Umbilical cord (tissue), 2 donors: ENCODE measurements at places on chromosomes 16 and 17. TPM values are rescaled to one million over a fixed set of nuclear protein-coding genes. Genes with fewer than 3 reads are reported as not detected.

DNA sequence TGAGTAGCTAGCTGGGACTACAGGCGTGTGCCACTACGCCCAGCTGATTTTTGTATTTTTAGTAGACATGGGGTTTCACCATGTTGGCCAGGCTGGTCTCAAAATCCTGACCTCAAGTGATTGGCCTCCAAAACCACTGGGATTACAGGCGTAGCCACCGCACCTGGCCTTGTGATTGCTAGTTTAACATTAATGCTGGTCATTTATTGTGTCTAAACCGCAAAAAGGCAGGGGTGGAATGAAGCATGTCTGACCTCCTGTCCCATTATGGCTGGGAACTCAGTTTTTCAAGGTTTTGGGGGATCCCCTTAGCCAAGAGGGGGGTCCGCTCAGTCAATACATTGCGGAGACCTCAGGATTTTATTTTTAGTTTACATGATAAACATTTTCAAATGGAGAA is 10.7 kb upstream of the CNGB1 start:
- DNase-seq: no peak

GRCh38 chr16:53812914-53813313 is 109.0 kb downstream of the FTO start:
- DNase-seq: no peak

Gene TEKT3
- total RNA-seq: not detected

DNA sequence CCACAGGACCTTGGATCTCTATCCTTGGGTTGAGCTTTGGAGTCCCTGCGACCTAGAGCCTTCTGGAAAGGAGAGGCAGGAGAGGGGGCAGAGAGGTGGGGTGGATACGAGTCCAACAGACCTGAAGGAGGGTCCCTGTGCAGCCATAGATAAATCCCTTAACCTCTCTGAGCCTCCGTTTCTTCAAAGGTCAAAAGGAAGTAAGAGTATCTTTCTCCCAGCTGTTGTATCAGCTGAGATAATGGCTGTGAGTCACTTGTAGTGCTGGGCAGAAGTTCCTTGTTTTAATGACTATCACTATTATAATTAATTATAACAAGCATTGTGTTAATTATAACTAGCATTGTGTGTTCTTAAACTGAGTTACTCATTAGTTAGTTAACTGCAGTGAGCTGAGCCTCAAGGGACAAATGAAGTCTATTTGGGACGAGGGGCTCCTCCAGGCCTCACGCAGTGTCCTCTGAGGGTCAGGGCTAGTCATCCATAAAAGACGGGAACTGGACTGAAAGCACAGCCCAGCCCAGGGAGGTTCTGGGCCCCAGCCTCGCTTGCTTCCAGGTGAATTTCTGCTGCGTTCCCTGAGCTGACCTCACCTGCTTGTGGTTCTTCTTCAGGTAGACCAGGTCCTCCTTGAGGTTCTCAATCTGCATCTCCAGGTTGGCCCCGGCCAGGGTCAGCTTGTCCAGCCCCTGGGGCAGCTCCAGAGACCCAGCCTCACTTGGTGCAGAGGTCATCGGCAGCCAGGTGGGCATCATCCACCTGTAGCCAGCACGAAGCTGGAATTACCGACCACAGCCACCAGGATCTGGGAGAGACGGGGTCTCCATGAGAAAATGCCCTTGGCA is 5.7 kb upstream of the KRT17 start:
- no peak for DNase-seq
